ENCODE measurements at places on chromosomes 2 and 18.

DNA sequence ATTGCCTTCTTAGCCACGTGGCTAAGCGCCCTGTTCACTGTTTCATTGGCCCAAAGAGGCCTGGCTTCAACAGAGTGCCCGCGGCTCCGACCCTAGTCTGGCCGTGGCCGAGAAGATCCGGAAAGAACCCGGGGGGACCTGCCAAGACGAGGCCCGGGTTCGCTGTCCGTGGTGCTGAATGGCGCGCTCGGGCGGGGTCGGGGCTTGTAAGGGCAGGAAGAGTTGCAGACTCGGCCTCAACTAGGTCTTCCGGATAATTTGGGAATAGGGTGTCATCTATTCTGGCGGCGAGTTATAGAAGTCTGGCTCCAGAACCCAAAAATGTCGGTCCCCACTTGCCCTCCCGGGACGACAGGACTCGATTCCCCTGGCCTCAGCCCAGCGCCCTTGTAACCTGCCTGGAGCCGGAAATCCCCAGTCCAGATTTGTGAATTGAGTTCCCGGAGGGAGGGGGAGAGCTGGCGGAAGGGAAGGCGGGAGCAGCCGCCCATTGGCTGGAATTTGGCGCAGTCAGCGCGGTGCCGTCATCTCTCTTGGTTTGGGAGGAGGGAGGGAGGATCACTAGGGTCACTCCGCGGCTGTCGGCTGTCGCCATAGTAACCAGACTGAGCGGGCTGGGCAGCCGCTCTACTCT is 3.5 kb downstream of the CDK5R2 start:
- DNase-seq: no peak

DNA sequence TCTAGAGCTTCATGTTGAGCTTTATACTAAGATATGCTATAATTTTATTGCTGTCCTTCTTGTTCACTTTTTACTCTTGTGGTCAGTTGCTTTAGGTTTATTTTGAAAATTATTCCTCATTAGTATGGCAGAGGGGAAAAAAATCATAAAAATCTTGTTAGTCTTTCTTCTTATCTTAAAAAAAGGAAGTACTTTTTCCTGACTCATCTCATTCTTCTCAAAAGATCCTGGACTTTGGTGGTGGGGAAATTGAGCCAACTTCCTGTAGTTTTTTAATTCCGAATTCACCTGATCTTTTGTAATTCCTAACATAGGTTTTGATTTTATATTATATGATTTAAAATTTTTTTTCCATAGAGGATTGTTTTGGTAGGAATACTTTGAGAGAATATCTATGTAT is 3.8 kb downstream of the SLC4A1AP start:
- no peak for DNase-seq

DNA sequence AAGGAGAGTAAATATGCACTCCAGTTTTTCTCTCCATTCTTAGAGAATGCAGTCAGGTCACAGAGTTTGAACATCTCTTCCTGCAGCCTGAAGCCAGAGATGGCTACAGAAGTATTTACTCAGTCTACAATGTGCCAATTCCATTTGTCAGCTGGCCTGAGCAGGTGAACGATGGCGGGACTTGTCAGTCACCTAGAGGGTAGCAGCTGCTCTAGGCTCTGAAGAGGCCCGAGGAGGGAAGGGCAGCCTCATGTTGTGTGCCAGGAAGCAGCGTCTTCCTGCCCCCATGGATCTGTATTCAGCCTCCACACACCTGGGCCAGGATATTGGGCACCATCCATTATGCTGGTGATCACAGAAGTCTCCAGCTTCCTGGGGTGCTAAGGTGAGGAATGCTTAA is 316.7 kb upstream of the CHAC2 start:
- no peak for DNase-seq

DNA sequence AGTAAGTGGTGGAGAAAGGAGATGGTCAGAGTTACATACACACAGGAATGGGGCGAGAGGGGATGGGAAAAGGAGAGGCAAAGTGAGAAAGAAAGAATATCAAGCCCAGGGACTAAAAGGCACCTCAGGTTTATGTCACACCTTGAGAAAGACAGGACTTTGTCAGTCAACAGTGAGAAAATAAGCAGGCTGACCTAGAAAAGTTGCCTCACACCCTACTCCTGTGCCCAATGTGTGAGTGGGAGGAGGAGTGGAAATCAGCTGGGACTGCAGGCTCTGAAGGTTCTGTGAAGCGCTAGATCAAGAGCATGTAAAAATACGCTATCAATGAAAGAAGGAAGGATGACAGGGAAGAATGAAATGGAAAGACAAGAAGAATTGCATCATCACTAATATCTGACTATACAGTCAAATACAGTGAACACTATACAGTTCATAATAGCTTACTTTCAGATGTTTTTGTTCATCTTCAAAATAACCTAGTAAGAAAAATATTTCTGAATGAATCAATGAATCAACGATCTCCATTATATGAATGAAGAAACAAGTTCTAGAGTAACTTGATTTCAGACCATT is 10.7 kb downstream of the VPS54 start:
- no peak for DNase-seq

DNA sequence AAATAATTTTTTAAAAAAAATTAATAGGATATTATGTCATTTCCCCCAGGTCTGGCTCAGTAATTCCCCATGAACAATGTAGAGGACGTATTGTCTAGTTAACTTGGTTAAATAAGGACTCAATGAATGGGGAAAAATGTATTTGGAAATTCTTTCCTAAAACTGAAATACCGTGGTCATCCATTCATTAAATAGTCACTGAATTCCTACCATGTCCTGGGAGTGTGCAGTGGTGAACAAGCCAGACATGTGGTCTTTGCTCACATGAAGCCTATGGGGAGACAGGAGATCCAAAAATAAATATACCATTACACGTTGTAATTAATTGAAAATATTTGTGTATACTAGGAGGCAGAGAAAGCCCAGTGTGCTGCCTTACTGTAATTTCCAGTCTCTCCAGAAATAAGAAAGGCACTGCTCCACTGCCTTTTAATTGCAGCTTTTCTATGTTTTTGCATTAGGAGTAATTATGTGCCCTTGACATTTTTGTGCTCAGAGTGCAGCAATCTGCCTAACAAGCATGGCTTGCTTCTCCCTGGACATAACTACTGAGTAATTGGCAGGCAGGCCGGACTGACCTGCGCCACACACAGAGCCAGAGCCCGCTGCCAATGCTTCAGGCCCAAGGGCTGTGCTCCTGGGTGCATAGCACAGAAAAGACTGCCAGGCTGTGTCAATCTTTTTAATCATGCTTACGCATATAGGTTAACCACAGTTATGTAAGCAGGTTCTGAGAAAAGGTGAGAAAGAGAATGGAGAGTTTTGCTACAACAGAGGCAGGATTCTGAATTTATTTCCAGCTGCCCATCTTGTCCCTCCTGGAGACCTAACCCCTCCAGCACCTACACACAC is 22.2 kb upstream of the TTC39C start:
- DNase-seq: no peak

- no peak for DNase-seq
Measured at GRCh38 chr2:18435426-18436037, 124.9 kb downstream of the RDH14 start.

GRCh38 chr18:46310258-46310657 is 206.1 kb downstream of the HAUS1 start:
- DNase-seq: no peak

- no peak for DNase-seq
Measured at GRCh38 chr2:220034426-220035130, 407.1 kb downstream of the SLC4A3 start.

- DNase-seq: no peak
Measured at GRCh38 chr2:217757108-217757463, 245.7 kb downstream of the TNS1 start.

GRCh38 chr2:240689975-240690374 is 1.7 kb upstream of the AQP12A start:
- DNase-seq: no peak

GRCh38 chr2:230665263-230665691 is 47.4 kb upstream of the CAB39 start:
- no peak for DNase-seq

DNA sequence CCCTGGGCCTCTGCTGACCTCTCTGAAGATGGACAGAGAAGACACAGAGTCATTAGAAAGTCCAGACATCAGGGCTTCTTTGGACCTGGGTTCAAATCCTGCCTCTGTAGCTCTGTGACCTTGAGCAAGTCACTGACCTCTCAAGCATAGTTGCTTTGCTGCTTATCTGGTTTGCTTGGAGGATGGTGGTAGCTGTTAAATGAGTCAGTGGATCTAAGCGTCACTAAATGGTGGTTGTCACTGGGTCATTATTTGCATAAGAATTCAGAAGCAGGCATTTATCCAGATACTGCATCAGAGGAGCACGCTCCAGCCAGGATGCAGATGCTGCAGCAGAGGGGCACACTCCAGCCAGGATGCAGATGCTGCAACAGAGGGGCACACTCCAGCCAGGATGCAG is 229.2 kb downstream of the GLI2 start:
- no peak for DNase-seq

DNA sequence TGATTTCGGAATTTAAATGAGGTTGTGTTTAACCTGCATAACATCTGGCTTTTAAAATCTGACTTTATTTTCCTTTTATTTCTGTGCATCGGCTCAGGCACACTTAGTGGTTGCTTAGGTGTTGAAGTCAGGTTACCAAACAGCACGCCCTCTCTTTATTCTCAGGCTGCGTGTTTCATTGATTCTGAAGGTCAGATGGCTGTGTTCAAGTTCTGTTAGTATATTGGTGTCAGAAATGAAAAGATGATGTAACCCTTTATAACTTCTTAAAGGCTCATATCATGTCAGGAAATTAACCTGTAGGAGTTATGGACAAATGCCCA is 246.5 kb downstream of the LDLRAD4 start:
- no peak for DNase-seq

DNA sequence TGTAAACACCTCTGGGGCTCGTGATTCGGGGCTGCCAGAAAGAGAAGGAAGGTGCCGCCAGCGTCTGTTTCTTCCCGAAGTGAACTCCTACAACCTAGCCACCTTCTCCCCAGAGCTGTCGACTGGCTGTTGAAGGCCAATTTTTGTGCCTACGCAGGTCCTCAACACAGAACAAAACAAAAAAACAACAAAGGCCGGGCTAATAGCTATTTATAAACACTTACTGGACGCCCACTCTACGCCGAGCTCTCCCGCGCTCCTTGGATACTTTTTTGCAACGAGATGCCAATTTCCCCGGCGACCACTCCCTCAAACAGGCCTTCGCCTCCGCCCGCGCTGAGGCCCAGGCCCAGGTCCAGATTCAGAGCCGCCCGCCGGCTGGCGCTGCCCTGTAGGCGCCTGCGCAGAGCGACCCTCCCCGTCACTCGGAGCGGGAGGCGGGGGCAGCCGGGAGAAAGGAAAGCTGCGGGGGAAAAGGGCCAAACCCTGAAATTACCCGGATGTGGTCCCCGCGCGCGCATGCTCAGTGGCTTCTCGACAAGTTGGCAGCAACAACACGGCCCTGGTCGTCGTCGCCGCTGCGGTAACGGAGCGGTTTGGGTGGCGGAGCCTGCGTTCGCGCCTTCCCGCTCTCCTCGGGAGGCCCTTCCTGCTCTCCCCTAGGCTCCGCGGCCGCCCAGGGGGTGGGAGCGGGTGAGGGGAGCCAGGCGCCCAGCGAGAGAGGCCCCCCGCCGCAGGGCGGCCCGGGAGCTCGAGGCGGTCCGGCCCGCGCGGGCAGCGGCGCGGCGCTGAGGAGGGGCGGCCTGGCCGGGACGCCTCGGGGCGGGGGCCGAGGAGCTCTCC is at the start of gene SMAD4:
TSS of gene SMAD4 (plus strand) at position 520 of the 843 bp plus-strand sequence. CDS start 16,834 bp downstream, outside the sequence.
- DNase-seq: peak; percentile 49

DNA sequence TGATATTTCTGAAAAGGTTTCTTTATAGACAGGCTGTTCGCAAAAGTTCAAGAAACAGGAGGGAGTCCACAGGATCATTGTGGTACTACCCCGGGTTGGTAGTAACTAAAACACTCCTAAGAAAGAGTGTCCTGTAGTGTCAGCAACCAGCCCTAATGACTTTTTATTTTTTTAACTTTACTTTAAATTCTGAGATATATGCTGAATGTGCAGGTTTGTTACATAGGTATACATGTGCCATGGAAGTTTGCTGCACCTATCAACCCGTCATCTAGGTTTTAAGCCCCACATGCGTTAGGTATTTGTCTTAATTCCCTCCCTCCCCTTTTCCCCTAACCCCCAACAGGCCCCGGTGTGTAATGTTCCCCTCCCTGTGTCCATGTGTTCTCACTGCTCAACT is 1396.9 kb upstream of the ZEB2 start:
- no peak for DNase-seq

- DNase-seq: no peak
Measured at GRCh38 chr18:5770176-5770575, 125.1 kb downstream of the TMEM200C start.

DNA sequence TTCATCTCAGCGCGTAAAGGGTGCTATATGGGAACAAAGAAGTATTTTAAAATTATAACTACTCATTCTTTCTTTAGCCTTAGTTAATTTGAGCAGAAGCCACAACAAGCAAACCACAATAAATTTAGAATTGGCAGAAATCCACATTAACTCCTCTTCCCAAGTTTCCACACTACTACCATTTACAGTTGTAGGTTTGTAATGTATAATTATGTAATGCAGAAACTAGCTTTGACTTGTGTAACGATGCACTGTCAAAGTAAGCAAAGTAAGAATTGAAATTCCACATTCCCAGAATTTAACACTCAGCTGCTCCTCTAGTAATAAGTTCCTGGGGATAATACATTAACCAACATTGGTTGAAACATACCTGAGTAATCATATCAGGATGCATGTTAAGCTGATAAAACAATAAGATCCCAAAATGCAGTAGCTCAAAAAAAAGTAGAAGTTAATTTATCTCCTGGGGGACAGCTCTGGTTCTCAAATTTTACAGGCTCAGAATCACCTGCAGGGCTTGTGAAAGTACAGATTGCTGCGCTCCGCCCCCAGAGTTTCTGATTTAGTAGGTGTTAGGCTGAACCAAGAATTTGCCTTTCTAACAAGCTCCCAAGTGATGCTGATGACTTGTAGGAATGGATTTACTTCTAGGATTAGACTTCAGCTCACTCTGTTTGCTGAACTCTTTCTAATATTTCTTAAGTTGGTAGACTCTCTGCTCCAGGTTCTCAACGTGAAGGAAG is 9.9 kb downstream of the GRP start:
- DNase-seq: no peak

DNA sequence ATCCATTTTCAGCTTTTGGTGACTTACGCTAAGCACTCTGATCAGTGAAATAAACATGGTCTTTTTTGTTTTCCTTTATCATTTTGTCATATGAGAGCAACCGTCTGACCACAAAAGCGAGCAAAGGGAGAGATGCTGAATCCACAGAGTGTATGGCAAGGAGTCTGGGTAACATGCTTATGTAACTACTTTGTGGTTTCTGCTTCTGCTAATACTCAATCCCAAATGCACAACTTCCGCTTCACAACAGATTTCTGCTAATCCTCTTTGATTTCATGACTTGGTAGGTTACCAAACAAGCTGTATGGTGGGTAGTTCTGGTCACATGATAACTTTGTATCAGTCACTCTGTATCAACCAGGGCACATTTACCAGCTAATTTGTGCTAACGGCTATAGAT is 908.4 kb upstream of the CRIM1 start:
- DNase-seq: no peak

GRCh38 chr2:235116885-235117492 is 165.2 kb downstream of the SH3BP4 start:
- peak; percentile 17 for DNase-seq

- DNase-seq: no peak
Measured at GRCh38 chr2:157438863-157439823, 4.7 kb downstream of the CYTIP start.
